Astrocyte of the spinal cord (primary cell): ENCODE measurements at places on chromosomes 12 and 14.

GRCh38 chr12:42104784-42105183 is 39.9 kb downstream of the GXYLT1 start:
- DNase-seq: no peak

DNA sequence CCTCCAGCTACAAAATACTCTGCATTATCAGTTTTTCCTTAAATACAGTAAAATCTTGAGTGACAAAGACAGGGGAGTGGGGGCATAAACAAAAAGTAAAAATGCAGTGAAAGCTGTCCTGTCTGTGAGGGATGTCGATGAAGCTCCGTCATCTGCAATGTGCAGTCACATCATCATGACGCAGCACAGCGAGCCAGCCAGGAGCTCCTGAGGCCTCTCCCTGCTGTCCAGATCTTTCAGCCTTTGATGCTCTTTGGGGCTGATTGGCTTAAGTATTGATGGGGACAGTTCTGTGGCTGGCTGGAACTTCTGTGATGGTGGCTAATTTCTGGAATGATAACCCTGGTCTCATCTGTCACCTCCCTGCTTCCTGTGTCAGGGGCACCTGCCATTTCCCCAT is 54.6 kb upstream of the TRAF3 start:
- DNase-seq: no peak

- DNase-seq: no peak
Observed at GRCh38 chr14:34707722-34708121, 6.7 kb downstream of the CFL2 start.

DNA sequence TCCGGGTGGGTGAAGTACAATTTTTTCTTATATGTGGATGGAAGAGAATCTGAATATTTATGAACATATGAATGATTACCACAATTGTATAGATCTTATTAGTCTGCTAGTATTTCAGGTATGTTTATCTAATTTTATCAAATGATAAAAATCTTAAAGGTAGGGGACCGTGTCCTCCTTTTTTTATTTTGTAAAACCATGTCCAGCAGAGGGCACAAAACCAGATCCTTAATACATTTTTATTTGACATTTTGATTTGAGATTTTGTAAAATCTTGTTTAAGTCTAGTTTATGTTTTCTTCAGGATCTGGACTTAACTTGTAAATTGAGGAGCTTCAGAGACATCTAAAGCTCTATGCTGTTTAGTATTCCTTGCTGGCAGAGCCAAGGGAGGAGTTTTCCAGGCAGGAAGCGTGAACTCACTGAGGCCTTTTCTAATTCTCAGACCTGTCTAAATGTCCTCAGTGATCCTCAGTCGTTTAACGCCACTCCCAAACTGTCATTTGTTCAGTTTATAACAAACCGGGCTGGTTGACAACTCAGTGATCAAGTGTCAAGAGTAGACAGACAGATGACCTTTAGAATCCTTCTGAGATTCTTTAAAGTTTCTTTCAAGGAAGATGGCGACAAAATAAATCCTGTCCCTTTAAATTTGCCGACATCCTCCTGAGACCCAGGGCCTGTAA is 263.9 kb downstream of the KTN1 start:
- peak; percentile 22 for DNase-seq

- DNase-seq: peak; percentile 34
Observed at GRCh38 chr12:65330331-65330730, 51.8 kb downstream of the MSRB3 start.

GRCh38 chr12:131940141-131940547 is 9.6 kb upstream of the EP400 start:
- DNase-seq: no peak

DNA sequence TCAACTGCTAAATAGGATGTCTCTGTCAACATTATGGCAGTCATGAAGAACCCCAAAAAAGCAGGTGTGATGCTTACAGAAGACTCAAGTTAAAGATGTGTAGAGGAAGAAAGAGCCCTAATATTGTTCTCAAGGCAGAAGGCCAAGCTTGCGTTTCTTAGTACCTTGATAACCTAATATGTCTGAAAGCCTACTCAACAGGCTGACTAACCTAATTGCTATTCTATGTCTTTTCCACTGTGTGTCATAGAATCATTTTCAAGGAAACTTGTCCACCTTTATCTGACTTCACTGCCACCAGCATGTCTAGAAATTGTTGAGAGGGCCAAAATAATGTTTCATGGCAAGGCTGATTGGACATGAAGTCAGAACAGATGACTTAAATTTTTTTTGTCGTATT is 373.2 kb downstream of the BTG1 start:
- no peak for DNase-seq

DNA sequence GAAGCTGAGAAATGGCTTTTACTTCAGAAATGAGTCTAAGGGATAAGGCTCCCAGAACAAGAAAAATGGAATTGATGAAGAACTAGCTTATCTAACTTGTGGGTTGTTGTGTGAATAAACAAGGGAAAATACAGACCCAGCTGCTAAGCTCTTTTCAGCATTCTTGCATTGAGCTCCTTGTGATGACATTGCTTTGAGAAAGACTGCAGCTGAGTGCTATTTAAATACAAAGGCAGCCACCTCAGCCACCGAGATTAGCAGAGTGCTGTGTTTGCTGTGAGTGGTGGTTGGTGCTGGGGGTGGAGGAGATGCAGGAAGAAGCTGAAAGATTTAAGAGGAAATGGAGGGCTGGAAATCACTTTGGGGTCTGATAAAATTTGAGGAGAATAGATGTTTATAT is 396.0 kb upstream of the PRICKLE1 start:
- DNase-seq: no peak

- DNase-seq: no peak
Observed at GRCh38 chr12:18689771-18690170, 48.0 kb downstream of the PLCZ1 start.

- DNase-seq: peak; percentile 28
Observed at GRCh38 chr12:3752096-3752709, 706 bp downstream of the CRACR2A start.

- DNase-seq: no peak
Observed at GRCh38 chr12:2413999-2414792, 361.4 kb downstream of the CACNA1C start.

DNA sequence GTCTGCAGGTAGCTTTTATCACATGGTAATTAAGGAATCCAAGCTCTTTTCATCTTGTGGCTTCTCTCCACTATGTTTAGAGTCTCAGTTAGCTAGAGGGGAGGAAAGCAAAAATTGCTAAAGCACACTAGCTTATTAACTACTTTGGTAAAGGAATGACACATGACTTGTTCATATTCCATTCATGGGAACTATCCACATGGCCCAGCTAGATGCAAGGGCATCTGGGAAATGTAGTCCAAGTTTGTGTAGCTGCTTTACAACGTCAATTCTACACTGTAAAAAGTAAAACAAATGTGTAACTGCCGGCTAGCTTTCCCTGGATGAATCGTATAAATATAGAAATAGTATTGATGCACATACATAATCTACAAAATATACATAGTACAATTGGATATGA is 244.5 kb upstream of the LRFN5 start:
- DNase-seq: no peak

DNA sequence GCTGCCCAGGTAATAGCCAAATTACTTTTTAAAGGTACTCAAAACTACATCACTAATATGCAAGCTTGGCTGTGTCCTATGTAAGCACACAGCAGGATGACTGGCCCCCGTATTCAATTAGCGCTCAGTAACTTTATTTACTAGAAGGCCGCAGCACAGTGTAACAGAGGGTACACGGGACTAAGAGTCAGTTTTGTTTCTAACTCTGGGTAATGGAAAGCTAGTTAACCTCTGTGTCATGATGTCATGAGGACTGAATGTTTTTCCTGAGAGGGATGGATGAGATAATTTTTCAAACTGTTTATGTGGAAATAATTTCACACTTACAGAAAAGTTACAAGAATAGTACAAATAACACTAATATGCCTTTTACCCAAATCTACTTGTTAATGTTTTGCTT is 27.1 kb downstream of the GALNT4 start:
- no peak for DNase-seq

DNA sequence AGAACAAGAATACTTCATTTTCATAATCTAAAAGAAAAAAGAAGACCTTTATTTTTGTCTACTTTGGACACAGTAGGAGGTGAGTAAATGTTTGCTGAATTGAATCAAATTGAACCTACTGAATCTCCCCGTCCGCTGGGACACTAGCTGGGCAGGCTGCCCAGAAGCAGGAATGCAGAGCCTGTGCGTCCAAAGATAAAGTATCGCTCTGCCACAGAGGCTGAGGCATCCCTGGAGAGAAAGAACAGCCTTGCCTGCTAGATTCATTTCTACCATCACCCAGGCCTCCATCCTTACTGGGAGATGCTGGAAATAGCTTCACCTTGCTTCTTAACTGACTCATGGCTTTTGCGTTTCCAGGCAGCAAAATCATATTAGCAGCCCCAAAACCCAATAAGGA is 64.1 kb upstream of the TSPAN11 start:
- DNase-seq: peak; percentile 77

DNA sequence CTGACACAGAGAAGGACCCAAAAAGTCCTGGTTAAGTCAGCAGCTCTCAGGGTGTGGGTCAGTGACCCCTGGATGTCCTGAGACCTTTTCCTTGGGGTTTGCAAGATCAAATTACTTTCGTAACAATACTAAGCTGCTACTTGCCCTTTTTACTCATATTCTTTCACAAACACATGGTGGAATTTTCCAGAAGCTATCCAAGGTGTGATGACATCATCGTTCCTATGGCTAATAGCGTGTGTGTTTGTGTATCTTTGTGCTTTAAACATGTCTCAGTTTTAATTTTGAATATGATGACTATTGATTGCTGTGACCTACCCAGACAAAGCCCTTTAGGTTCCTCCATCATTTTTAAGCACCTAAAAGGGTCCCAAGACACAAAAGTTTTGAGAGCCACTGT is 176.2 kb downstream of the PHETA1 start:
- no peak for DNase-seq

DNA sequence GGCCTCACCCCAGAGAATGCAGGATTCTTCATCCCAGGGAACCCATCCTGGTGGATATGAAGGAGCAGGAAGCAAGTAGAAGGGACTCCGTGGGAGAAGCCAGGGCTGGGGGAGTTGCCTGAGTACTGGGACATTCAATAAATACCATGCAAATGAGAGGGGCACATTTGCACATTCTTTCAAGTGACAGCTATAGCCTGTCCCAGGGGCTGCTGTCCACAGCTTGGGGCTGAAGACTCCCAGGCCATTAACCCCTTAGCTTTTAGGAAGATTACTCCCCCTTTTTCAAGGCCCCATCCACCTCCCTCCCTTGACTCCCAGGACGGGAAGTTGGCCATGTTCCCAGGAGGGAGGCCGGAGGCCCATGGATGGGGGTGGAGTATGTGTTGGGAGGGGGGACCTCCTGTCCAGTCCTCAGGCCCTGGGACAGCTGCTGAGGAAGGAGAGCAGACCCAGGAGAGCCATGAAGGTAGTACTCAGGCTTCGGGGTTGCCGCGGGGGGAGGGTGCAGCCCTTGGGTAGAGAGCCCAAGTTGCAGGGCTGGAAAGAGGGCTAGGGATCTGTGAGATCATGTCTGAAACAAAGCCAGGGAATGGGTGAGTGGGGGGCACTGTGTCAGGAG is 974 bp upstream of the TNS2 start:
- peak; percentile 74 for DNase-seq

DNA sequence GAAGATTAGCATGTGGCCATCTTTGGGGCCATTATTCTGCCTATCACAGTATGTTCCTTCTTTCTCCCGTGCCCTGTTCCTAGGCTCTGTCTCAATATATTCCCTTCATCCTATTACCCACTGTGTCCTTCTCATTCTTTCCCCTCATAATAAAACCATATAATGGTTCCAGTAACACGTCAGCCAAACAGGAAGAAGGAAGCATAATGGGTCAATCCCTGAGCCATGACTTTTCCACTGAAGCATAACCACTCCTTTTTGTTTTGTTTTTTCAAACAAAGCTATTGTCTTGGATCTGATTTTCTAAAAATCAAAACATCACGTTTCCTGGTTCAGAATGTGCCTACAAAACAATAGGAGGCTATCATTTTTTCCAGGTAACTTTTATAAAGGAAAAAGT is 21.3 kb upstream of the RHOJ start:
- no peak for DNase-seq
